ENCODE measurements at places on chromosomes 7 and 10.

GRCh38 chr7:42065942-42066341, 171.1 kb downstream of the GLI3 start:
- no peak for DNase-seq

DNA sequence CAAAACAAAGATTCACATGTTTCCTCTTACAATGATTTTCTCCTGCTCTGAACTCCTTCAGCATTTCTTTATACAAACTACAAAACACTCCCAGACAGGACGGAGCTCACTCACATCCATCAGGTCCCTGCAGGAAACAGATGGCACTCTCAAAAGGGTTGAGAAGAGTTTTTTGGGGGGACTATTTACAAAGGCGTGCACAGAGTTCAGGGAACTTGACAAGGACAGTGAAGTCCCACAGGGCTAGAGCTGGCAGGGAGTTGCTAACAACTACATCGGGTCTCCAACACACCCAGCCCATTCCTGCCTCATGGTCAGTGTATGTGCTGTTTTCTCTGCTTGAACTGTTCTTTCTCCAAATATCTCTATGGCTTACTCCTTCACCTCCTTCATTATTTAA, 24.7 kb upstream of the YAE1 start:
- DNase-seq, result no peak

DNA sequence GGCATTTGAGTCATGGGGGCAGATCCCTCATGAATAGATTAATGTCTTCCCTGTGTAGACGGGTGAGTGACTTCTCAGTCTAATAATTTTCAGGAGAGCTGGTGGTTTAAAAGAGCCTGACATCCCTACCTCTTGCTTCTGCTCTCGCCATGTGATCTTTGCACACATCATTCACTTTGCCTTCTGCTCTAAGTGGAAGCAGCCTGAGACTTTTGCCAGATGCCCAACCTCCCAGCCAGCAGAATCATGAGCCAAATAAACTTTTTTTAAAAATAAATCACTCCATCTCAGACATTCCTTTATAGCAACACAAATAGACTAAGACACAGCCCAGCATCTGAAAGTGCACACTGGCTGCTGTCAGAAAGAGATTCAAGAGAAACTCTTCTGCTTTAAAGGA, 155.2 kb downstream of the ZNF365 start:
- no peak for DNase-seq

DNA sequence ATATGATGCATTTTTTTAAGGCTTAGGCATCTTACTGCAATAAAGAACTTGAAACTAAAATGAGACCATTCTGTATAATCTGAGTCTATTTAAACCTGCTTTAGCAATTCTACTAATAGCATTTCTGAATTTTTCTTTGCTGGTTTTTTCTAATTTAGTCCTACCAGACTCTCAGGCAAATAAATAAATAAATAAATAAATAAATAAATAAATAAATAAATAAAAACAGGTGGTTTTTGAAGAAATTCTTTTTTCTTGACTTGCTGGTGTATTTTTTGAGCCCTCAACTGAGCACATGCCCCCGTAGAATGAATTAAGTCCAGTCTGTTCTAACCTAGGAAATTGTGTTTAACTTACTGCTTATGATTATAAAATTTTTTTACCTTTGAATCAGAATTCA, 134.7 kb upstream of the FOXP2 start:
- no peak for DNase-seq

DNA sequence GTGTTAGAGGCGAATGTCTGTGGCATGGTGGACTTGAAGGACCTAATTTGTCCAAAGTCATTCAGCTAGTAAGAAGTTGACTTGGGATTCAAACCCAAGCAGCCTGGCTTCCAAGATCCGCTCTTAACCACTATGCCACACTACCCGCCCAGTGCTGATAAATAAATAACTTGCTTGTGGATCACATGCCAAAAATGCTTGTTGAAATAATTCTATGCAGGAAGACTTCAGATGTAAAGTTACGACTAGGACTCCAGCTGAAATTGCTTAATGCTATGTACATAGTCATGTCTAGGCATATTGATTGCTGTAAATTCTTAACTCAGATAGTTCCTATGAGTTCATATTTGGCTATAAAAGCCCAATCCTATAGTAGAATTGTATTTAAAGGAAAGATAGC, 76.0 kb downstream of the PLXDC2 start:
- no peak for DNase-seq

DNA sequence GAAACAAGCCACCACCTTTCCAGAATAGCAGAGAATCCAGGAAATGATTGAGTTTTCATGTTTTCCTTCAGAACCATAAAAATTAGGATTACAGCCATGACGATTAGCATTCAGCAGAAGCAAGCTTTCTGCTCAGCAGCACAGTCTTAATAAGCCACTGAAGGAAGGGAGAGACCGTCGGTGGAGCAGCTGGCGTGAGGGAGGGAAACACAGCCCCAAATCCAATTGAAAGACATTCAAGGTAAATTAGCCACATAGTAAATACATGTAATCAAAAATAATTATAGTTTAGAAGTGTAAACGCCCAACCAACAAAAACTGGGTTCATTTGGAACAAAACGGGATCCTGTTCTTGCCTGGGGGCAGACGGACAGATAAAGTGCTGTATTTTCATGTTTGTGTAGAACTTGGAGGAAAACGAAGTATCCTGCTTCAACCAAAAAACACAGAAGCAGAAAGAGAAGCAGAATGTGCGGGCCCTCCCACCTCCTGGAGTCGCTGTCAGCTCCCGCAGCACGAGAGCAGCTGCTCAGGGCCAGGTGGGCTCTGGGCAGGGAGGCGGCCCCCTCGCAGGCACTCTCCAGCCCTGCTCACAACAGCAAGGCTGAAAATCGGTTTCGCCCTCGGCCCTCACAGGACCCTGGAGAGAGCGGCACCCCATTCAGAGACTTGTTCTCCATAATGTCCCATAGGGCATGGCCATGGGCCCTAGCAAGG, 84.9 kb downstream of the TCERG1L start:
- DNase-seq, result no peak

DNA sequence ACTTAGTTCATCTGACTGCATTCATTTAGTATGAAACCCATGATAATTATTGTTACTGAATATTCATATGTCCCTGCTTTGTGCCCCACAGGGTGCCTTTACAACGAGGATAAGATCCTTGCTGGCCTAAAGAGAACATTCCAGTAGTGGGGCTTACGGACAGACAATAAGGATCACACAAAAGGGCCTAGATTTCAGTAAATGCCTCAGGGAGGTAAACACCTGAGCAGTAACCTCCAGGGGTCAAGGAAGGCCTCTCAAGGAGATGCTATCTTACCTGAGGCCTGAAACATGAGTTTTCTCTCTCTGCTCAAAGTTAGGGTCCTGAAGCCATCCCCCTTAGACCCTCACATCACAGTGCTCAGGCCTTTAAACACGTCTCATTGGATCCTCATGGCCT, 228.7 kb downstream of the TCF7L2 start:
- no peak for DNase-seq

DNA sequence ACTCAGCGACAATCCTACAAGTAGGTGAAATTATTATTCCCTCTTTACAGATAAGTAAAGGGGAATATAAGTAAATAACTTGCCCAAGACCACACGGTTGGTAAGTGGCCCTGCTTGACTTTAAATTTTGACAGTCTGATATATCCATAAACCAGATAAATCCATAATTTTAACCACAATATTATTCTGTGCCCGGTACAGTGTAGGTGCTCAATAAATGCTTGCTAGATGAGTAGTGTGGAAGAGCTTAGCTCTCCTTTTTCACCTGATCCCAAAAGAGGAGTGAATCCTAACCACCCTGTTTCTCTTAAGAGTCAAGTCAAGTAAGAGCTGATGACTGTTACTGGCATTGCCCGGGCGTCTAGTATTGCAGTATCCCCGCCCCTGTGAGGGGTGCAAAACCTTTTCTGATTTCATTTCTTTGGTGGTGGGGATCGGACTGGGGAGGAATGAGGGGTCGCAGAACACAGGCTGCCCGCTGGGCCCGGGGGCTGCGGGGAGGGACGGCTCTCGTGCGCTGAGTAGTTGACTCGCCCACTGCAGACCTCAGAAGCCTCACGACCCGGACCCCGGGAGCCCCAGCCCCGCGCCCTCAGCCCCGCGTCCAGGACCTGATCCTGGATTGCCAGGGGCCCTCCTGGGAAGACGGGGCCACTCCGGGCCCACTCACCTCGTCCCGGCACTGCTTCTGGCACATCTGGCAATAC, 490 bp downstream of the KIN start:
- no peak for DNase-seq

DNA sequence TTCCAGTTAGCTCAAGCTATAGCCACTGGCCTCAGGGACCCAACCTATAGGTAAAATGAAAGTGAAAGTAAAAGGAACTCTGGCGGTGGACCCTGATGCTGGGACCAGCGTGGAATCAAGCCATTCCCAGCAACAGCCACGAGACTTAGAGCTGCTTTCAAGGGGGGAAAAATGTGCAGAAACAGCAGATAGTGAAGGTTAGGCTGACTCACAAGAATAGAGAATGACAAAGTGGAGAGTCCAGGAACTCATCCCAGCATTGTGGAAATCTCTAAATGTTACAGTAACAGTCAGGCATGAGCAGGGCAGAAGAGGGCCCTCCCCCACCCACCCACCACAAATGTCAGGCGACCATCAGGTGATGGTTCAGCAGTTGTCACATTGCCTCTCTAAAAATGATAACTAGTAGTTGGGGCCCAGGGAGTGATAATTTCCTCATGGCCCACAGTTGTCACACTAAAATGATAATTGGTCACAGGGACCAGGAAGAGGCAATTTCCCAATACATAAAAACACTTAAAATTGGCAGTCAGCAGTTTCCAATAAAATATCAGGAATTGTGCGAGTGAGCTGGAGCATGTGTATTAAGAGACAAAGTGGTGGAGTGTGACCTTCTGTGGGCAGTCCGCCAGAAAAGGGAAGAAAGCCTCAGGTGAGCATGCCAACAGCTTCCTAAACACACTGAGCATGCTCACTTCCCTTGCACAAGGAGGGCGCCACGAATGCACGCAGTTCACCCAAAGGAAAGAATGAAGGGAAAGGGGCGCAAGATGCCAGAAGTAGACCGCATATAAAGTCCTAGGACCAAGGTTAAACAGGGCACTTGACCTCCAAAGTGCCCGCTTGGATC, 129.8 kb upstream of the PPP1R3A start:
- no peak for DNase-seq

- DNase-seq, result no peak
These were observed 129.2 kb downstream of the BAMBI start for GRCh38 chr10:28806488-28806941.

DNA sequence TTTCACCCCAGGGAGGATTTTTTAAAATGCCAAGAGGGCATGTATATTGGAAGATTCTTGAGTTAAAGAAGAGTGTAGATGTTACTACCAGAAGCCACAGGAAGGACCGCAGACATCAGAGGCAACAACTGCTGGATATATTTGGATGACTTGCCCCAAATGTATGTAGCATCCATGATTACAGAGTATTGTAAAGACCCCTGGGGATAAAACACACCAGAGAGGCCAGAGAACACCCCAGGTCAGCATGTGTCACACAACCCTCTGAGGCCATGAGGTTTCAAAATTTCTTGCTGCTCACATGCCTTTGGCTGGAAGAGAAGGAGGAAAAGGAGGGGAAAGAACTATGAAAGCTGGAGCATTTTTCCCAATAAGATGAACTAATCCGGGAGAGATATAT, 108.0 kb upstream of the LSM8 start:
- DNase-seq, result no peak

DNA sequence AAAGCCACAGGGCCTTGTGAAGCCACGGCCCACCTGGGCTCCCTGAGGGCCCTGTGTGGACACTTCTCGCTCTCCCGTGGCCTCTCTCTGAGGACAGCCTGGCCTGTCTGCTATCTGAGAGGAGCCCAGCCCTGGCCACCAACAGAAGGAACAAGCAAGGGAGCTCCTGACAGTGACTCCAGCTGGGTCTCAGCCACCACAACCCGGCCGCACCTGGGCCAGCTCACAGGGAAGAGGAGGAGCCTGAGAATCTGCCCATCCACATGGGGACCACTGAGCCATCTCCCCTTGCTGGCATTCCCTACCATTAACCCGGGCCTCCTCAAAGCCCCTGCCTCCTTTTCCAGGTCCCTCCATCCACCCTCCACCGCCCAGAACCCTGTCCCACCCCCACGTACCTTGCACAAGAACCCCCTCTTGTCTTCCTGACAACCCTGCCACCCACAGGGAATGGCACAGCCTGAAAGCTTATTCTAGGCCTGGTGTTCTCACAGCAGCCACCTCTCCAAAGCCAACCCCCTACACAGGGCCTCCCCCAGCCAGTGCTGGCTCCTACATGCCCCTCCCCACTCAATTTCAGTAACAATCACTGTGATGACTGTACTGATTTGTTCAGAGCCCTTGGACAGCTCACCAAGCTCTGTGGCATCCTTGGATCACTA, 120.2 kb downstream of the GRID1 start:
- DNase-seq, result no peak

DNA sequence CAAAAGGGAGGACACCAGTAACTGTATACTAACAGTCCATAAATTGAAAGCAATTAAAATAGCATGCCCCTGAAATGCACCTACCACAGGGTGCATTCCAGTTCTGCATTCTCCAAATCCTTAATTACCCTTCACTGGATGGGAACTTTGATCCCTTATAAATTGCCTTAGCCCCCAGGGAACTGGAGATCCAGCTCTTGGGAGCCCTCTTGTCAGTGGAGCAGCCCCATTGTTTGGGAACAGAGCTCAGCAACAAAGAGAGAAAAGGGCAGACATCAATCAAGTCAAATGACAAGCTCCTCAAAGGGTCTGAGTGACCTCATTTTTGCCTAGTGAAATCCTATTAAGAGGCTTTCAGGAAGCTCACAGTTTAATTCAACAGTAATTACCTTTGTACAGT, 472.6 kb downstream of the XPNPEP1 start:
- no peak for DNase-seq

DNA sequence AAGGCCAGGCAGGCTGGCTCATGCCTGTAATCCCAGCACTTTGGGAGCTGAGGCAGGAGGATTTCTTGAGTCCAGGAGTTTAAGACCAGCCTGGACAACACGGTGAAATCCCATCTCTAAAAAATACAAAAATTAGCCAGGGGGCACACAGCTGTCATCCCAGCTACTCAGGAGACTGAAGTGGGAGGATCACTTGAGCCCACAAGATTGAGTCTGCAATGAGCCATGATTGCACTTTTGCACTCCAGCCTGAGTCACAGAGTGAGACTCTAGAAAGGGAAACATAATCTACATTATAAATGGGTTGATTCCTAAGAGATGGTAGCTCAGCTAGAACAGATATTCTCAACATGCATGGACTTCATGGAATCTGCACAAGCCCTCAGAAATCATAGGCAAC, 6.3 kb upstream of the LIPF start:
- no peak for DNase-seq

All from stimulated activated CD8-positive, alpha-beta memory T cell treated with anti-CD3 and anti-CD28 coated beads, Interleukin-12 subunit alpha, Interleukin-12 subunit beta, amount 100 ng/mL, for 4 hours (primary cell).